Epithelial cell of alveolus of lung (primary cell): ENCODE measurements at places on chromosomes 12 and 14. TPM values are rescaled to one million over a fixed set of nuclear protein-coding genes. Genes with fewer than 3 reads are reported as not detected.

Gene RFX4
- not detected in 2 replicates for total RNA-seq

Gene NAA30
- total RNA-seq, result 9.6 and 11.6 TPM in 2 replicates

Gene MYO1H
- not detected in 2 replicates for total RNA-seq

Gene LAG3
- 1.6 TPM in 1 of 2 replicates, not detected in the other for total RNA-seq

Gene VEZT
- 45.6 and 48.7 TPM in 2 replicates for total RNA-seq

Gene OR6C76
- not detected in 2 replicates for total RNA-seq

Gene KRT73
- not detected in 2 replicates for total RNA-seq

Gene KRT2
- total RNA-seq, result not detected in 2 replicates

Gene OR4E2
- not detected in 2 replicates for total RNA-seq

Gene GRIN2B
- total RNA-seq, result not detected in 2 replicates

Gene RAD9B
- 0.32 and 0.39 TPM in 2 replicates for total RNA-seq

Gene HHIPL1
- total RNA-seq, result 2.6 and 3.4 TPM in 2 replicates

Gene NANOG
- total RNA-seq, result not detected in 2 replicates

Gene ASCL1
- not detected in 2 replicates for total RNA-seq

Gene LALBA
- not detected in 2 replicates for total RNA-seq

Gene DDN
- under 0.01 and 1.4 TPM in 2 replicates for total RNA-seq

Gene UNC79
- total RNA-seq, result not detected in 2 replicates

Gene ATG101
- total RNA-seq, result 40.4 and 85.7 TPM in 2 replicates

Gene TRHDE
- 16.8 and 20.8 TPM in 2 replicates for total RNA-seq

Gene CD163L1
- 0.16 and 0.26 TPM in 2 replicates for total RNA-seq

Gene RPS6KL1
- 2.1 TPM in 1 of 2 replicates, not detected in the other for total RNA-seq

Gene ADGRD1
- total RNA-seq, result 0.40 and 0.78 TPM in 2 replicates

Gene WSCD2
- total RNA-seq, result not detected in 2 replicates

Gene RND1
- 3.4 TPM in 1 of 2 replicates, not detected in the other for total RNA-seq

Gene MYL2
- total RNA-seq, result 0.64 TPM in 1 of 2 replicates, not detected in the other

Gene ZC2HC1C
- 0.39 and 3.8 TPM in 2 replicates for total RNA-seq

Gene PPP1R3E
- total RNA-seq, result 1.6 and 4.7 TPM in 2 replicates
